ENCODE measurements at places on chromosomes 16 and 17.

- DNase-seq = no peak
These were observed 194.3 kb downstream of the ZNF423 start for GRCh38 chr16:49661465-49662187.

DNA sequence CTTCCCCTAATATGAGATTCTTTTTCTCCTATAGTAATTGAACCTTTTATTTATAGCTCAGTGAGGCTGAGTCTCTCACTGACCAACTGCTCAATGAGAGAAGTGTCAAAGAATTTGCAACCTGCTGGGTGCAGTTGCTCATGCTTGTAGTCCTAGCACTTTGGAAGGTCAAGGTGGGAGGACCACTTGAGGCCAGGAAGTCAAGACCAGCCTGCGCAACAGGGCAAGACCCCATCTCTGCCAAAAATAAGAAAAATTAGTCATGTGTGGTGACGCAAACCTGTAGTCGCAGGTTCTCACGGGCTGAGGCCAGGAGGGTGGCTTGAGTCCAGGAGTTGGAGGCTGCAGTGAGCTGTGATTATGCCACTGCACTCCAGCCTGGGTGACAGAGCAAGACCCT lies 30.9 kb upstream of the CRYBA1 start:
- DNase-seq = no peak

DNA sequence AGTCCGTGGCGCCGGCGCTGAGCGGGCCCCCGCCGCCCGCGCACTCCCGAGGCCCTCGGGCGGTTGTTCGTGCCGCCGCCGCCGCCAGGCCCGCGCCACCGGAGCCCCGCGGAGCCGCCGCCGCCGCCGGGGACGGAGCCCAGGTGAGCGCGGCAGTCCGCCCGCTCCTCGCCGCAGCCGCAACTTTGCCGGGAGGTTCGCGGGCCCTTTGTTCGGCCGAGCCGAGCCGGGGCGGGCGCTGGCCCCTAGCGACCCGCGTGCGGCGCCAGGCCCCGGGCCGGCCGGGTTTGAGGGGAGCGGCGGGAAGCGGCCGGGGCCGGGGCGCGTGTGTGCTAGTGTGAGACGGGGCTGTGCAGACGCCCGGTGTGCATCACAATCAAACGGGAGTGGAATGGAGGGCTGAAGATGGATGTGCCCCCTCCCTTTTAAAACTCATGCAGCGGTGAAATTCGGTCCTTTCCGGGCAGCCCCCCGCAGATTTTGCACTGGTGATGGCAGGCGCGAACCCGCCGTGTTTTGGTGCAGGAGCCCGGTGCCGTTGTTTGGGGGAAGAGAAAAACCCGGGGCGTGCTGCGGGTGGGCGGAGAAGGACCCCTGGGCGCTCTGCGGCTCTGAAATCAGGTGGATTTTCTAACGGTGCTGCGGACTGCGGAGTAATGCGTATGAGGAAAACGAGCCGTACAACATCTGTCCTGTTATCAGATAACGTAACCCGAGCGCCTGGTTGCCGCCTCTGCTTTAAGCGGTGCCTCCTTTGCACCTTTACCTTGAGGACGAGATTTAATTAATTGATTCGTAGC lies 823 bp downstream of the TNRC6C start:
- DNase-seq = no peak

DNA sequence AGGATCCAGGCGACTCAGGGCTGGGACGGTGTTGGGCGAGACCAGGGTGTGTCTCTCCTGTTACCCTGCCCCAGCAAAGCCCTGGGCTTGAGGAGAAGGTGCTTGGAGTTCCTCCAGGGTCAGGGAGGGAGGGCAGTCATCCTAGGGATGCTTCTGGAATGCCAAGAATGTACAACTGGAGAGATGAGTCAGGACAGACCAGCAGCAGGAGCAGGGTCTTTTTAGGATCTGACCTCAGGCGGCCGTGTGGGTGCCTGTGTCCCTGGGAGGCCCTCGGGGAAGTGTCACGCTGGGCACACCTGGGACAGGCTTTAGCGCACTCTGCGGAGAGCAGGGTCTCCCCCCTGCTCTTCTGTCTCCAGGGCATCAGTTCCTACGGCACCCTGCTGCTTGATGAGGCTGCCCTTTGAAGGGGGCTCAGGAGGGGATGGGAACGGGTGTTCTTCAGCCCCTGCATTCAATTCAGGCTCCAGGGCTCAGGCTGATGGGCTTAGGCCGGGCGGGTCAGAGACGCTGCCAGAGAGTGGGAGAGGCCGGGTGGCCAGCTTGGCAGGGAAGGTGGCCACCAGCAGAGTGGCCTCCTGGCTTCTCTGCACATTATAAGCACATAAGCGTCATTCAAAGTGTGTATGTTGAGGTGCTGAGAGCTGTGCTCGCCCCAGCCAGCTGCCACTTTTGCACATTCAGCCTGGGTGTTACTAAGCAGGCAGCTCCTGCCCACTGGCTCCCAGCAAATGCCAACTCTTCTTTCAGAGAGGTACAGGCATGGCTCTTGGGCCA lies 8.4 kb upstream of the MTSS2 start:
- no peak for DNase-seq

DNA sequence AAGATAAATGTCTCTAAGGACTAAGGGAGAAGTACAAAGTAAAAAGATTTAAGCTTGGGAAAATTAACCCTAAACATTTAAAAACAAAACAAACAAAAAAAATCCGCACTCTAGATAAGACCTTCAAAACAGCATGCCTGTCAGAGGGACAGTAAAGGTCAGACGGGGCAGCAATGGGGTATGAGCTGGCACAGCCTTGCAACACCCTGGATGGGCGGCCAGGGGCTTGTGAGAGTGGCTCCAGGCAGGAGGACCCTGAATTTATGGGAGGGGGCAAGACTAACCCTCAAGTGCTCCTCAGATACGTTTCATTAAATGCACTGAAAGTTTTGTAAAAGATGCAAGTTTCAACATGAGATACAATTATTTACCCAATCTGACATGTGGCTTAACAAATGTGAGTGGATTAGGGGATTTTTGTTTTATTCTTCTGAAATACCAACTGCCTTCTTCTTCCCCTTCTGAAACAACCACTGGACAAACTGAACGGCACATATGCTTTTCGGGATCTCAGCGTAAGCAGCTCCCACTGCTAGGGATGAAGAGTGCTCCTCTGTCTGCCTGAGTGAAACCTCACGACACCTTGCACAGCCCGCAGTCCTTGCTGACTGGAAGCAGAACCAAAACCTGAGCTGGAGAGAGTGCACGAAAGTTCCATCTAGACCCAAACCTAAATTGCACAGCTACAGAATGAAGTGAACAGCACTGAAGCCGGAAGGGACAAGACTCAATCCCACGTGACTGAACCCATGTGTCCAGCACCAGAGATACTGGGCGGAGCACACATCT lies 128.4 kb downstream of the ANKRD11 start:
- DNase-seq = peak; percentile 26
